Ascending aorta (tissue), 2 donors: ENCODE measurements at places on chromosomes 5 and 9. TPM values are rescaled to one million over a fixed set of nuclear protein-coding genes. Genes with fewer than 3 reads are reported as not detected.

SLC1A3 gene
- 3.0 TPM for total RNA-seq

DNA sequence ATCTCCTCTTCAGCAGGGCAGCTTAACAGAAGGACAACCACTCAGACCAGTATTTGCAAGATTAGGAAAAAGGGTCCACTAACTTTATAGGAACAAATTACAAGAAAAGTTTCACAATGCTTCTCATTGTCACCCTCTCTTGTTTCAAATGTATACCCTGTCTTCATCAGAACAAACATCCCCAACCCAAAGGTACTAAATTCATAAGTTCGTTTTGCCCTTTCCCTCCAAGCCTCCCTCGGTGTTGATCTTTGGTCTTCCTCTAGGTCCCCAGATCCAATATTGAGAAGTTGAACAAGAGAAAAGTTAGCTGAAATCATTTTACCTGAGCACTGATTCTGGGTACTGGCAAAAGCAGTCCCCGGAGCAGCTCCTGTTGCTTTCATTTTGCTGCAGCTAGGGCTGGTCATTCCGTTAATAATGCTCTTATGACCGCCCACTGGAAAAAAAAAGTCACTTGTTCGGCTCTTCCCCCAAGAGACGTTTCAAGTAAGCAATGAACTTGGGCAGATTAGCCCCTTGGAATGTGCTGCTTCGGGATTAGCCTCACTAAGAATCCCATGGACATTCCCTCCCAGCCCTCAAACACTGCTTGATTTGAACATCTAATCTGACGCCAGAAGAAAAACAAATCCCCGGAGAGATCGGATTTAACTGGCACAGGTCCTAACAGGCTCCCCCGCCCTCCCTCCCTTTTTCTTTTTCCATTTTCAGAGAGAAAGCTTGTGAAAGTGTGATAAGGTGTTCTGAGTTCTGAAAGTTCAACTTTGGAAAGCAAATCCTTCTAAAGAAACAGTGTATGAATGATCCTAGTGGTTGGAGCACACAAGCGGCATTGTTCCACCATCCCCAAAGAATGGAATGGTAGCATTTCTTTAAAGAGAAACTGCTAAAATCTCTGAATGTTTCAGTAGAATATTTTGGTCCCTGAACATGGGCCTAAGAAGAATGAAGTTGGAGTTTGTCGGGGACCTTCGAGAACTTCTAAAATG is 252.5 kb downstream of the TRPM3 start:
- no peaks in the 10 kb centered on the region for H3K36me3 ChIP-seq
- no peaks in the 10 kb centered on the region for H3K27me3 ChIP-seq
- peak overlapping the region; percentile 80 for H3K27ac ChIP-seq
- peak; percentile 68 for DNase-seq
- H3K4me3 ChIP-seq: peak overlapping the region; percentile 45

DNA sequence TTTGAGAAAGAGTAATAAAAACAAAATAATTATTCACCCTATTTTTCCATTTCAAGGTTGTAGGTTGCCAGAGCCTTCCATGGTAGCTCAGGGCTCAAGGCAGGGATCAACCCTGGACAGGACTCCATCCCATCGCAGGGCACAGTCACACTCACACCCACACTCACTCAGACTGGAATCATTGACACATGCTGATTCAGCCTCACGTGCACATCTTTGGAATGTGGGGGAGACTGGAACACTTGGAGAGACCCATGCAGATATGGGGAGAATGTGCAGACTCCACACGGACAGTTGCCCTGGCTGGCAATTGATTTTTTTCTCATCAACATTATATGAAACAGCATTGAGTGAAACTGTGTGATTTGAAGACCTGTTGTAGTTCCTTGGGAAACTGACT is 234.1 kb downstream of the ADGRV1 start:
- H3K27me3 ChIP-seq: no peaks in the 10 kb centered on the region
- H3K4me1 ChIP-seq: no peaks in the 10 kb centered on the region
- H3K27ac ChIP-seq: no peak overlapping the region
- H3K4me3 ChIP-seq: no peak overlapping the region

- DNase-seq: no peak
- no peak overlapping the region for H3K4me3 ChIP-seq
- H3K27me3 ChIP-seq: no peaks in the 10 kb centered on the region
- H3K27ac ChIP-seq: no peak overlapping the region
Measured at GRCh38 chr9:135851748-135852147, 55.6 kb downstream of the CAMSAP1 start.

DNA sequence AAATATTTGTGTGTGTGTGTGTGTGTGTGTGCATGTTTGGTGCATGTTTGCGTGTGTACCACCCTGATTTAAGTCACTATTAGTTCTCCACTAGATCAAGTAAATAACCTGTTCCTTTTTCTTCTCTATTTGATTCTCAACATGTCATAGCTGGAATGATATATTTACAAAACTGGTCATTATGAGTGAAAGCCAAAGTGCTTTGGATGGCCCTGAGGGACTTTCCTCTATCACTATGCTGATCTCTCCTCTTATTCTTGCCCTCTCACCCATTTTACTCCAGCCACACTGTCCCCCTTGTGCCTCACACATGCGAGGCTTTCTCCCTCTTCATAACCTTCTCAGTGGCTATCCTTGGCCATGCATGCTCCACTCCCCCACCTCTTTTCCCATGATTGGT is 144.6 kb upstream of the NMUR2 start:
- no peak overlapping the region for H3K4me3 ChIP-seq
- no peaks in the 10 kb centered on the region for H3K4me1 ChIP-seq
- H3K36me3 ChIP-seq: no peaks in the 10 kb centered on the region
- H3K27me3 ChIP-seq: no peaks in the 10 kb centered on the region
- no peak overlapping the region for H3K27ac ChIP-seq
- DNase-seq: no peak

DNA sequence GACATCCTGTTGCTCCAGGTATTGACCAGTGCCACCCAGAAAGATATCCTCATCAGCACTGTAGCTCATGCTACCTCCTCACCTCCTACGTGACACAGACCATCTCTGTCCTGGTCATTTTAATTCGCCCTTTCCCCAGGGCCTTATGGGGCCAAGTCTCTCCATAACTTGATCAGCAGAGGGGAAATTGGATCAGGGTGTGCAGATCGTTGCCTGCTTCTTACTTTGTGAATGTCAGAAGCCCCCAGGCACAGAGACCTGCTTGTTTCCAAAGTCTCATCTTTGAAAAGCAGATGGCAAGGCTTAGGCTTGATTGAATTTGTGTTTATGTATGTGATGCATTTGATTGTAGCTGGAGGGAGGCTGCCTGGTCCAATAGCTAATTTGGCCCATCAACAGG is 8.8 kb upstream of the DBH start:
- no peak overlapping the region for H3K4me3 ChIP-seq
- no peaks in the 10 kb centered on the region for H3K27me3 ChIP-seq
- no peak for DNase-seq

- no peaks in the 10 kb centered on the region for H3K4me1 ChIP-seq
- no peaks in the 10 kb centered on the region for H3K36me3 ChIP-seq
- H3K27me3 ChIP-seq: no peaks in the 10 kb centered on the region
- no peak overlapping the region for H3K27ac ChIP-seq
- no peak for DNase-seq
- H3K4me3 ChIP-seq: no peak overlapping the region
Measured at GRCh38 chr9:15086156-15086763, 176.0 kb upstream of the FREM1 start.

DNA sequence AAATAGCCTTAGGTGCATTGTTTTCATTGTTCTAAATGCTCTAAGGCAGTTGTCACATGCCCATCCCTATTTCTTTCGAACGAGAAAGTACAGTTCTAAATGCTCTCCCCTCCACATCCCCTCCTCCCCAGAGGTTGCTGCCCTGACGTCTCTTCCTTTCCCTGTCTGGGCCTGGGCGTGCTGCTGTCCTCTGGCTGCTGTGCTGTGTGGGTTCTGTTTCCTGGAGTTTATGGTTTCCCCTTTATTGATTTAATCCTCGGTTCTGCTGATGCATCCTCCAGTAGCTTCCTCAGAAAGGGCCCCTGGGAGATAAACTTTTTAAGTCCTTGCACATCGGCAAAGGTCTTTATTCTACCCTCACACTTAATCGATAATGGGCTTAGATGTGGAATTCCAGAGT is 48.8 kb downstream of the MVB12B start:
- H3K27ac ChIP-seq: no peak overlapping the region
- no peak overlapping the region for H3K4me3 ChIP-seq
- H3K36me3 ChIP-seq: no peaks in the 10 kb centered on the region
- no peak for DNase-seq
- H3K4me1 ChIP-seq: no peaks in the 10 kb centered on the region

ADAMTS6 gene
- total RNA-seq: 8.9 TPM

- H3K27ac ChIP-seq: no peak overlapping the region
- no peaks in the 10 kb centered on the region for H3K36me3 ChIP-seq
- DNase-seq: no peak
- H3K4me3 ChIP-seq: no peak overlapping the region
Measured at GRCh38 chr5:128566178-128566577, 28.1 kb upstream of the FBN2 start.

DNA sequence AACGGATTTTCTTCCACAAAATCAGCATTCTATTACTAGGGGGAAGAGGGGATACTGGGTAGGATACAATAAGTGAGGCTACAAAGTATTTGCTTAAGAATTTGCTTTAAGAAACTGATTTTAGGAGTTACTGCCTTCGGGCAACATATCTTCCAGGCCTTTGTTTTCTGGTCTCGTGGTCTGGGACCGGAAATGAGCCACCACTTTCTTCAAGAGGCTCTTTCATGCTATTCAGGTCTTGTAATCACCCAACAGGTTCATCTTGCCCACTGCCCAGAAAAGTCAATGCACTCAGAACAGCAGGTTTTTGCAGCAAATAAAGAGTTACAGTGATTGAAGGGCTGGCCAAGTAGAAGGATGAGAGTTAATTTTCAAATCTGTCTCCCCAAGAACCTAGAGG is 6.6 kb upstream of the AOPEP start:
- H3K4me3 ChIP-seq: no peak overlapping the region
- H3K4me1 ChIP-seq: no peaks in the 10 kb centered on the region
- H3K36me3 ChIP-seq: no peaks in the 10 kb centered on the region
- no peak overlapping the region for H3K27ac ChIP-seq

- H3K4me1 ChIP-seq: no peaks in the 10 kb centered on the region
- no peak for DNase-seq
- no peak overlapping the region for H3K27ac ChIP-seq
- no peaks in the 10 kb centered on the region for H3K27me3 ChIP-seq
Measured at GRCh38 chr9:21381448-21382339, 3.5 kb downstream of the IFNA2 start.

PRRX2 gene
- 112 TPM for total RNA-seq

GRCh38 chr9:75385236-75385635 is 296.9 kb downstream of the OSTF1 start:
- no peaks in the 10 kb centered on the region for H3K4me1 ChIP-seq
- no peak overlapping the region for H3K27ac ChIP-seq
- H3K27me3 ChIP-seq: no peaks in the 10 kb centered on the region

LIFR gene
- 116 TPM for total RNA-seq

DNA sequence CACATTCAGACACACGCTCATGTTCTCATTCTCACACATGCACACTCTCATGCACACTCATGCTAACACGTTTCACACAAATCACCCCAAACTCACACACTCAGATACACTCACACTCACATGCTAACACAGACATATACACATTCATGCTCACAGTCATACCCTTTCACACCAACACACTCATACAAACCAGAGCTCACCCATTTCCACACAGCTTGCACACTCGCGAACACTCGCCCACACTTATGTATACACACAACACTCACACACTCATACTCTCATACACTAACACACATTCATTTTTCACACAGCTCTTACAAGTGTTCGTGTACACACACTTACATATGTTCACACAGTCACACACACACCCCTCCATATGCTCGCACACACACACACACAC is 64.1 kb upstream of the IL17B start:
- H3K27me3 ChIP-seq: no peaks in the 10 kb centered on the region
- peak overlapping the region; percentile 58 for H3K27ac ChIP-seq
- no peak overlapping the region for H3K4me3 ChIP-seq
- DNase-seq: no peak
- peaks cover 7% of the 10 kb centered on the region for H3K4me1 ChIP-seq

DNA sequence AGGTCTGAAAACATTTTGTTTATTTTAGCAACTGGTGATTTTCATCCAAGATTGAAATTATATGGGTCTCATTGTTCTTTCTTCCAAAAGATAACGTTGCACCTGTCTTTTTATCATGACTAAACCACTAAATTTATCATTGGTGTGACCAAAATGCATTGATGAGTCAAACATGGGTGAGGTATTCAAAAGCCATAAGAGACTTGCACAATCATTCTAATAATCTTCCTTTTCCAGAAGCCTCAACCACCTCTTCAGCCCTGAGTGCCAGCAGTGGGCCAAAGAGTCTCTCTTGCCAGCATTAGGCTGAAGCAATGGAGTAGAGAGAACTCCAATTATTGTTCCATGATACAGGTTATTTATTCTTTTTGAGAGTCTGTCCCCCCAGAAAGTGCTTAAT is 198.9 kb downstream of the LURAP1L start:
- H3K27me3 ChIP-seq: no peaks in the 10 kb centered on the region
- no peak for DNase-seq
- H3K4me3 ChIP-seq: no peak overlapping the region
- H3K27ac ChIP-seq: no peak overlapping the region
- no peaks in the 10 kb centered on the region for H3K4me1 ChIP-seq

- no peaks in the 10 kb centered on the region for H3K27me3 ChIP-seq
- no peak overlapping the region for H3K4me3 ChIP-seq
- no peaks in the 10 kb centered on the region for H3K36me3 ChIP-seq
- no peaks in the 10 kb centered on the region for H3K4me1 ChIP-seq
Measured at GRCh38 chr5:139275956-139276355, 17.6 kb upstream of the MATR3 start.

GRCh38 chr9:89497257-89497963 is 503 bp downstream of the SEMA4D start:
- H3K4me1 ChIP-seq: peaks cover 6% of the 10 kb centered on the region
- H3K27ac ChIP-seq: no peak overlapping the region
- no peak for DNase-seq
- H3K36me3 ChIP-seq: no peaks in the 10 kb centered on the region

GRCh38 chr5:179264053-179264782 is 81.0 kb downstream of the ADAMTS2 start:
- no peak for DNase-seq
- no peak overlapping the region for H3K27ac ChIP-seq
- no peaks in the 10 kb centered on the region for H3K27me3 ChIP-seq
- no peak overlapping the region for H3K4me3 ChIP-seq

- no peak overlapping the region for H3K4me3 ChIP-seq
- H3K36me3 ChIP-seq: no peaks in the 10 kb centered on the region
- H3K27ac ChIP-seq: no peak overlapping the region
- H3K4me1 ChIP-seq: no peaks in the 10 kb centered on the region
- DNase-seq: no peak
Measured at GRCh38 chr5:128035689-128036088, 47.9 kb upstream of the SLC12A2 start.

DNAH5 gene
- under 0.01 TPM for total RNA-seq

DNA sequence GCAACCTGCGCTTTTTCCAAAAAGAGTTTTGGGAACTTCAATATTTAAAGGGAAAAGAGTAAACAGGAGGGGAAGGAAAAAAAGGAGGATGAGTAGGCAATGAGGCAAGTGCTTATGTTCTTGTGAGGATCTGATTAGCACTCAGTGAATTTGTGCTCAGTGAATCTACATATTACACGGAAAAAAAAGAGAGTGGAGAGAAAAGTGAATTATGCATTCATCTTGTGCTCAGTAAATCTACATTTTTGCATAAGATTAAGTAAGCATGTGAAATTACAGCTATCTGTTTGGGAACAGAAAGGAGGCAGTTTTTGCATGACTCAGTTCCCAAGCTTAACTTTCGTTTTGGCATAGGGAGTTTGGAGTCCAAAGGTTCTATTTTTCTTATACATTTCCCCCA is 170.1 kb downstream of the CDH10 start:
- no peak overlapping the region for H3K4me3 ChIP-seq
- no peak overlapping the region for H3K27ac ChIP-seq
- DNase-seq: no peak
- H3K36me3 ChIP-seq: no peaks in the 10 kb centered on the region

RASEF gene
- not detected for total RNA-seq
